Effector memory CD4-positive, alpha-beta T cell (primary cell): ENCODE measurements at places on chromosomes 16 and 17.

- no peak for DNase-seq
- no peak overlapping the region for H3K4me3 ChIP-seq
- no peak overlapping the region for H3K27ac ChIP-seq
Measured at GRCh38 chr17:10987786-10988185, 149.9 kb upstream of the PIRT start.

GRCh38 chr17:77394540-77395295 lies 253.9 kb downstream of the SEC14L1 start:
- H3K27me3 ChIP-seq, result no peaks in the 10 kb centered on the region
- H3K4me3 ChIP-seq, result no peak overlapping the region
- no peak overlapping the region for H3K27ac ChIP-seq
- peaks cover 65% of the 10 kb centered on the region for H3K4me1 ChIP-seq
- peaks cover 9% of the 10 kb centered on the region for H3K36me3 ChIP-seq

- H3K27me3 ChIP-seq, result no peaks in the 10 kb centered on the region
- no peaks in the 10 kb centered on the region for H3K4me1 ChIP-seq
- DNase-seq, result no peak
- H3K4me3 ChIP-seq, result no peak overlapping the region
- no peak overlapping the region for H3K27ac ChIP-seq
Measured at GRCh38 chr16:19130852-19131824, 17.4 kb downstream of the ITPRIPL2 start.

GRCh38 chr17:18962494-18962815 lies 10.5 kb downstream of the SLC5A10 start:
- no peak overlapping the region for H3K27ac ChIP-seq
- H3K4me1 ChIP-seq, result peaks cover 10% of the 10 kb centered on the region
- DNase-seq, result no peak
- H3K27me3 ChIP-seq, result no peaks in the 10 kb centered on the region
- no peaks in the 10 kb centered on the region for H3K36me3 ChIP-seq

- no peak for DNase-seq
- no peaks in the 10 kb centered on the region for H3K4me1 ChIP-seq
- no peaks in the 10 kb centered on the region for H3K36me3 ChIP-seq
Measured at GRCh38 chr17:16915752-16916556, 56.0 kb downstream of the TNFRSF13B start.

GRCh38 chr17:16286947-16287562 lies 66.2 kb downstream of the CENPV start:
- no peaks in the 10 kb centered on the region for H3K36me3 ChIP-seq
- peak overlapping the region; percentile 22 for H3K4me3 ChIP-seq
- no peaks in the 10 kb centered on the region for H3K27me3 ChIP-seq
- peaks cover 47% of the 10 kb centered on the region for H3K4me1 ChIP-seq

GRCh38 chr16:24685539-24686432 lies 43.7 kb upstream of the TNRC6A start:
- DNase-seq, result no peak
- no peaks in the 10 kb centered on the region for H3K27me3 ChIP-seq
- no peak overlapping the region for H3K27ac ChIP-seq
- no peaks in the 10 kb centered on the region for H3K4me1 ChIP-seq
- no peaks in the 10 kb centered on the region for H3K36me3 ChIP-seq
- H3K4me3 ChIP-seq, result no peak overlapping the region
